ENCODE measurements at places on chromosomes 12 and 14.

- DNase-seq, result no peak
These were observed 10.9 kb upstream of the KRT2 start for GRCh38 chr12:52662918-52663229.

DNA sequence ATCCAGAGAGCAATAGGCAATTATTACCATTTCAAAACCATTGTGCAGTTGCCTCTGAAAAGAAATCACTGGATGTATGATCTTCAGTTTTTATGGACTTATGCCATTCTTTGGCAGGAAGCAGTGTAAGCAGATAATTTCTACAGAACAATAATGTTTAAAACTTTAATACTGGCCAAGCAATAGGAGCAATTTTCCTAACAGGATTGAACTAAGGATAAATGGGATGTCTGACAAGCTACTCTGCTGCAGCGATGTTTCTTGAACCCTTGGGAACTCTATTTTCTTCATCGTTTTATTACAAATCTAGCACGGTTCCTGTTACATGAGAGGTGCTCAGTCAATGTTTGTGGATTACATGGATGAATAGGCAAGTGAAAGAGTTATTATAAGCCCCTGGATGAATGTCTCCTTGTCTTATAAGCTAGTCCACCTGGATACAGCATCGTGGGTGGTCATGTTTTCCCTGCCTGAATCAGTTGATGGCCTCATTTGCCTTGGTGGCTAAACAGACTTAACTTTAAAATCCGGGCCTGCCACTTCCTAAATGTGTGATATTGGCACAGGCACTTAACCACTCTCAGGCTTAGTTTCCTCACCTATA, 68.2 kb upstream of the MDM1 start:
- DNase-seq, result no peak

GRCh38 chr12:55654511-55655214, 18.0 kb downstream of the OR10P1 start:
- no peak for DNase-seq

DNA sequence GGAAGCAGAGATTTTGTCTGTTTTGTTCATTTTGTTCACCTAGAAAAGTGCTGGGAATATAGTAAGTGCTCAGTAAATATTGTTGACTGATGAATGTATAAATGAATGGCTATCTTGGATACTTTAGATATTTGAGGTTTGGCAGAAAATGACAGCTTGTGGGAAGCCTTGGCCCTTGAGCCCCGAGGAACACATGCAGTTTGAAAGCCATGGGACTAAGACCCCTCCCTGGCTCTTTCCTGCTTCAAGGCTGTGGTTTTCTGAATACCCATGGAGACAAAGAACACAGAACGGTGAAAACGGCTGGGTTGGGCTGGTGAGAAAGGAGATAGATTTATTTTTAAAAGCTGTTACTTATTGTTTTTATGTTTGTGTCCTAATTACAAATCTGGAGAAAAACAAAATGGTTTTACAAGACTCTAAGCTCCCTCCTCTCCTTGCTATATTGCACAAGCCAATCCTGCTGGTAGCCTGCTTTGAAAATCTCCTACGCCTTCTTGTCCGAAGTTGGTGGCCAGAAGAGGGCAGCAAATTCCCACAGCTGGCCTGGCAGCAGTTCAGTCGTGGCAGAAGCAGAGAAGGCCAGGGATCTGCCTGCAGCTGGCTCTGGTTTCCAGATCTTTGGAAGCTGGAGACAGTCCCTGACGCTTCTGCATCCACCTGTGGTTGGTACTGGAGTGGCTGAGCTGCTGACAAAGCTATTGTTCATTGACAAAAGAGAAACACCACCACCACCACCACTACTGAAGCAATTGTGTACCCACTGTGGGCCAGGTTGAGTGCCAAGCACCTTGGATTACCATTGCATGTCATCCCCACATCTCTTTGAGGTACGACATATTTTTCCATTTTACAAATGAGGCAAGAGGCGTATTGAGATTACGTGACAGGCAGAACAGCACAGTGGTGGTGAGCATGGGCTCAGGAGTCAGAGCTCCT, 5.2 kb upstream of the KRT85 start:
- peak; percentile 22 for DNase-seq
